Hypothalamus (tissue), 51 donors: ENCODE measurements at places on chromosomes 12 and 14.

- no peak for DNase-seq
Measured at GRCh38 chr14:49408187-49408933, 177.8 kb downstream of the RPS29 start.

DNA sequence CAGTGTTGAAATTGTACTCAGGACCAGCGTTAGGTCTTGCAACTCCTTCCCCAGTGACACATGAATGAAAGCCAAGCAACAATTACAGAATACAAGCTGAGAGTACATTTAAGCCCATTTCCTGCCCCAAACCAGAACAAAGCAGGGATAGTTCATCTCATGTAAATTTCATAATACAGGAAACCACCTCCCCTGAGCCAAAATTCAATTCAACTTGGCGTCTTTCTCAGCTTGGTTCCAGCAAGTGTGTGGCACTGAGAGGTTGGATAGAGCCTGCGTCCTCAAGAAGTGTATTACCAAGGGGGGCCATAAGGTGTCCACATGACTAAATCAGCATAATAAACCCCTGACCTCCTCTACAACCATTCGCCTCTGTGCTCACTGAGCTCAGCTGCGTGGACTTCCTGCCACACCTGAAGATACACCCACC lies 278.9 kb upstream of the CRY1 start:
- DNase-seq, result no peak

DNA sequence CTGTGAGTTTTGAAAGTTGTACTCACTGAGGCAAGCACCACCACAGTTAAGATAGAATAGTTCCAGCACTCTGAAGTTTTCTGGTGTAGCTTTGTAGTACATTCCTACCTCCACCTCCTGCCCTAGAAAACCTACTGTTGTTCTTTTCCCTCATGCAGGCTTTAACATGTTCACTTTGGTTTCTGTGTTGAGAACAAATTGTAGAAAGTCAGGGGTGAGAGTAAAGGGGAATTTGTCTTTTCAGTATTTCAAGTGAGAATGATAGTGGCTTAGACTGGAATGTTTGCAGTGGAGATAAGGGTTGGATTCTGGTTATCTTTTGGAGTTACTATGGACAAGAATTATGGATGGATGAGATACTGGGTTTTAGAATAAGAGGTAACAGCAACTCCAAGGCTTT lies 67.2 kb downstream of the AEBP2 start:
- DNase-seq, result no peak

DNA sequence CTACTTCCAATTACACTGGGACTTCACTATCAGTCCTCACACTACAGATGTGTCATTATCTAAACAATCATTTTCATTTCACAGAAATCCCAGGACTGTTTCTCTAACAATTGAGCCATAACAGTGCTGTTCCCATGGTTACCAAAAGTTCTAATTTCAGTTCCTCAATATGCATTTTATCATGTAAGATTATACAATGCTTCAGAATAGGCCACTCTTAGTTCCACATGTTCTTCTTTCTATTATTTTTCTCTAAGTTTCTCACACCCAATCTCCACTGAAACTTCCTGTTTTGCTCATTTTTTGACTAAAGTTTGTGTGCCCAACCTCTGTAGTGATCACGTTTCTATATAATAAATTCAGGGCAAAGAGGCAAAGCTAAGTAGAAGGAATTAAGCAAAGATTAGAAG lies 185.8 kb downstream of the DUSP6 start:
- DNase-seq, result no peak

GRCh38 chr12:125149160-125150108 lies 84.2 kb downstream of the AACS start:
- DNase-seq, result no peak

GRCh38 chr12:112480931-112481330 lies 62.2 kb downstream of the PTPN11 start:
- DNase-seq, result no peak

- DNase-seq, result no peak
Measured at GRCh38 chr12:123928897-123929296, 43.7 kb downstream of the CCDC92 start.

DNA sequence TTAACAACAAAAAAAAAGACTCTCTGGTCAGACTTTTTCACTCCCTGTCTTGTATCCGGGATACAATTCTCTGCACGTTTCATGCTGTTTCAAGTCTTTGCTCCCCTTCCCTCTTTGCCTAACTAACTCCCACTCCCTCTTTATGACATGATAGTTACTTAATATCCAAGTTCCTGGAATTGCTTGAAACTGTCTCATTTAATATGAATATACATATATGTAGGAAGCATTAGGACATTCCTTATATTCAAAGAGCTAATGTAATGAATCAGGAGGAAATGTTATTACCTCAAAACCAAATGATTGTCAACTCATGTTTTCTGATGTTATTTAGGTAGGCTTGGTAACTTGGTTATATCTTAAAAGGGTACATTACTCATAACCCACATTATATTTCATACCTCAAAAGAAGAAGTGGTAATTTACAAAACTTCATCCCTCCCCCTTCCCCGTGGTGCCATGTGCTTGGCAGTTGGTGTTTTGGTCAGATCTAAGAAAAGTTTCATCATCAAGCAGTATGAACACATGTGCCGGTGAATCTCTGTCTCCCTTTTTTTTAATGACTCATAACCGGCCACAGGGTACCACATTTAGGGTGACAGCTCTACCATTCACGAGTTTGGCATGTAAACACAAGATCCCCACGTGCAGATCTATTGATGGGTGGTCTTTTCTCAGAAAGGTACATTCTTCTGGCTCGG lies 56.5 kb downstream of the HCAR2 start:
- no peak for DNase-seq

- peak; percentile 29 for DNase-seq
Measured at GRCh38 chr14:92362781-92363235, 39.8 kb downstream of the SLC24A4 start.

DNA sequence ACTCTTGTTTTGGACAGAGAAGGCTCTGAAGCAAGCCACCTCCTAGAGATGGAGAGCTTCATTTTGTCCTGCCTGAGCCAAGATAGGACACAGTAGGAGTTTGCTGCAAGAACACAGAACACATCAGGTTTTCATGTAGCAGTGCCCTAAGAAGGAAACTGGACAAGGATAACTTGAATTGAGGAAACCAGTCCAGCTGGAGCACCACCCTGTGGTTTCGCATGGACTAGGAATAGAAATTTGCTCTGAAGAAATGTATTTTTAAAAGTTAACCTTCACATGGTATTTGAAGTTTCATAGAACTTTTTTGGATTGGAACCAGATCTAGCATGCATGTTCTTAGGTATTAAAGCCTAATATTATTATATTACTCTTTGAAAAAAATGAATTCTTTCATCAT lies 68.8 kb downstream of the RERG start:
- no peak for DNase-seq

- DNase-seq, result no peak
Measured at GRCh38 chr14:53550776-53551175, 397.7 kb upstream of the DDHD1 start.

- no peak for DNase-seq
Measured at GRCh38 chr14:37063467-37064240, 108.8 kb downstream of the SLC25A21 start.

- no peak for DNase-seq
Measured at GRCh38 chr12:130945786-130946492, 7.8 kb upstream of the ADGRD1 start.

DNA sequence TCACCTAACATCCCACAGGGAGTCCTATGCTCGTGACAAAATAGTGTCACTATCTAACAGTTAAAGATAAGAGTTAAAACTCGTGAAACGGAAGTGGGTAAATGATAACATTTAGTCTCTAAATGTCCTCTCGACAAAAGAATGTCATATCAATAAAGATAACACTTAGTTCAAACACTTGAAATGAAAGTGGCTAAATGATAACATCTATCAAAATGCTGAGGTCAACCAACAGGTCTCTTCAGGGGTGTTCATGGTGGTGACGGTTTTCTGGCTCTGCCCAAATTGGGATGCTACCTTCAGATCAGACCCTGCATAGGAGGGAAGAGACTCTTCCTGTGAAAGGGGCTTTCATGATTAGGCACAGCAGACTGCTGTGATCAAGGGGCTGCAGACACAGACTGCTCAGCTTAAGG lies 22.1 kb downstream of the IL26 start:
- no peak for DNase-seq

- DNase-seq, result no peak
Measured at GRCh38 chr12:106953352-106954250, 2.1 kb upstream of the TMEM263 start.

GRCh38 chr14:80313806-80314205 lies 102.5 kb upstream of the DIO2 start:
- no peak for DNase-seq

DNA sequence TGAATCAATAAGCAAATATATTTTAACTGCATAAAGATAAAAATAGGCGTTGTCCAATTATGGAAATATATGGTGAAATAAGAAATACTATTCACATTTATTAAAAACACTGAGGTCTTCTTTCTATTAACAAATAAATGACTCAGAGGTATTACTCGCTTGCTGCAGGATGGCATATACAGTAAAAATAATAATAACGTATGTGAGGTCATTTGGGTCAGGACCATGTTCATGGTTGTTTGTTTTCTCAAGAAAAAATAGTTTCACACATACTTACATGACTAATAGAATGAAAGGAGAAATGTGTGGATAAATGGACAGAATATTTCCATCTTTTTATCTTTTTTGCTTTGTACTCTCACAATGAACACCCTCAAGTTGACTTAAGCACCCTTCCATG lies 46.5 kb upstream of the RTL1 start:
- DNase-seq, result no peak

GRCh38 chr14:55838529-55839052 lies 258.6 kb downstream of the KTN1 start:
- DNase-seq, result no peak

GRCh38 chr12:83128540-83128939 lies 441.8 kb downstream of the TMTC2 start:
- no peak for DNase-seq

- DNase-seq, result no peak
Measured at GRCh38 chr14:55450539-55450938, 10.1 kb upstream of the TBPL2 start.

DNA sequence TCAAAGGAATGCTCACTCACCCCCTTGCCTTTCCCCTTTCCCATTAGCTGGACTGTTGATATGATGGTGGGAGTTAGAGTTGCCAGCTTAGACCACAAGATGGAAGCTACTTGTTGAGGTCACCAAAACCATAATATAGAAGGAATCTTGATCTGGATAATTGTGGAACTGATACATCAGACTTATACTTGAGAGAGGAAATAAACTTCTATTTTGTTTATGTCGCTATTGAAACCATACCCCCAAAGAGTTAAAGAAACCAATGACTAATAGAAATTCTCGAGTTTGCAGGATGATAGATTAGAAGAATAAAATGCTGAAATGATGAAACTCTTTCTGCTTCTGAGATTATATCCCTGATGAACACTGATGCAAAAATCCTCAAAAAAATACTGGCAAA lies 37.9 kb downstream of the TDG start:
- DNase-seq, result no peak

DNA sequence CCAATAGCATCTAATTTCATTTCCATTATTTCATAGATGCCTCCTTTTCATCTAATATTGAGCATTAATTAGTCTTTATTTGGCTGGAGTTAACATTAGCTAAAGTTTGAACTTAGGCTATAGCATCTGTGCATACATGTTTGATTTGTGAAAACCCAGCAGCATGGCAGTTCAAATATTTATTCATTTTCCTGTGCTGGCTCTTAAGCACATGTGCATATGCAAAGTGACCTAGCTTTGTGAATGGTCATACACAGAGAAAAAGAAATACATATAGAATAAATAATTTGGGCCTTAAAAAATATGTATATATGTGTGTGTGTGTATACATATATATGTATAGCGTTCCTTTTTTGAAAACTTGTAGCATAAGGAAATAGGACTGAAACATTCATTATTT lies 117.8 kb downstream of the HMGA2 start:
- DNase-seq, result no peak

DNA sequence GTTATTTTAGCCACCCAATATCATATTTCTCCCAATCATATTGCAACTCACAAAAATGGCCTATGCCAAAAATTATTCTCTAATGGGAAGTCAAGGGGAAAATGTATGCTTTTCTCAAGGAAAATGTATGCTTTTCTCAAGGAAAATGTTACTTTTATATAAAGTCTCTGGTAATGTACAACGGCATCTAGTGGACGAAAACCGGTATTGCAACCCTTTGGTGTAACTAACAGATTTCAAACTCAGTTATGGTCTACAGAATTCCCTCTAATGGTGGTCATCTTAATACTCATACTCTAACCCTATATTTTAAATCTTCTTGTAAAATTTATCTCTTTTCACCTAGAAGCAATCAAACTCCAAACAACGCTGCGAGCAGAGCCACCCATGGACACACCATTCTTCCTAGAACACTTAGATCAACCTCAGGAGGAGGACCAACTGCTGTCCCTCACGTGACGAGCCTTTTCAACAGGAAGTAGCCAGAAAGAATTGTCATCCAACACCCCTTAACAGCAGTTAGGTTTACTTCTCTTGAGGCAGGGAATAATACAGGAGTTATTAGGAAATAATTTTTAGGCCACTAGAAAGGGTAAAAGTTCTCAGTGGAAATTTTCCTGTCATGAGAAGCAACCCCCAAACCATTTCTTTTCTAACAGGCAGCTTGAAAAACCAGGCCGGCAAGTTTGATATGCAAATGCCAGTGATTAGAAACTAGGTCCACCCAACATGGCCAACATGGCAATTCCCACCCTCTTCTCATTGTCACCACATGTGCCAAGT lies 20.1 kb downstream of the APOBEC1 start:
- no peak for DNase-seq

DNA sequence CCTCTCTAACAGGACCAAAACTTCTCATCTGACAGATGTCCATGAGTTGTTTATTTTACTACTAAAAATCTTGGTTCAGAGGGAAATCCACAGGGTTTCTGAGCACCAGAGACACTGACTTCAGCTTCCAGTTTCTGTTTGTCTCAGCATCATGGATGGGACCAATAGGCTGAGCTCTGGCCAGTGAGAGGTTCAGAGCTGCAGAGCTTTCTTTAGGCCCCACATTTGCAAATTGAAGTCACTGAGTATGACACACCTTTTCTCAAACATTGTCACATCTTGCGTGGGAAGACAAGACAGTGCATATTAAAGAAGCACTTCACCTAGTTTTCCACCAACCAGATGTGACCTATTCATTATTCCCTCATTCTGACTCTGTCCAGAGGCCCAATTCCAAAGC lies 45.2 kb downstream of the RDH12 start:
- no peak for DNase-seq

- no peak for DNase-seq
Measured at GRCh38 chr12:26374934-26375680, 179.7 kb downstream of the SSPN start.

DNA sequence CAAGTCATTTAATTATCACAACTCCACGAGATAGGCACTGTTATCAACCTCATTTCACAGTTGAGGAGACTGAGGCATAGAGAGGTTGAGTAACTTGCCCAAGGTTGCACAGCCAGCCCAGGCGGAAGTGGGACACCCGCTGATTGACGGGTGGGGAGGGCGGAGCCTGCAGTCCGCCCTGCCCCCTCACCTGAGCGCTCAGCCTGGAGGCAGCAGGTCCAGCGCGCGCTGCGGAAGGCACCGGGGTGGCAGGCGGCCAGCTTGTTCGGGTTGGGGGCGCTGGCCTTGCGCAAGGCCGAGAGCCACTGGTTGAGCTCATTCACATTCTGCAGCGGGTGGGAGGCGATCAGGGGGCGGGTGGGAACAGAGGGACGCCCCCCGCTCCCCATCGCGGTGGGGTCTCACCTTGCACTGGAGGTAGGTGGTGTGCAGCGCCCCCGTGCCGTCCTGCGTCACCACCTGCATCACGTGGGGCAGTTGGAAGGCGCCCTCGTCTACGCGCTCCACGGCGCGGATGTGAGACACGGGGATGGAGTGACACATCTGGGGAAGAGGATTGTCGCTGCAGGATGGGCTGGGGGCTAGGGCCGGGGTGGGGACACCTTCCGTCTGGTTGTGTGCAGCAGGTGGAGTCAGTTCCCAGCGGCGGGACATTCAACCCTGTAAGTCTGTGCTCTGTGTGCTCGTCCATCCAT lies 31.7 kb downstream of the RASAL1 start:
- DNase-seq, result no peak
